ENCODE measurements at places on chromosomes 2 and 18. TPM values are rescaled to one million over a fixed set of nuclear protein-coding genes. Genes with fewer than 3 reads are reported as not detected.

The XIRP2 gene
- total RNA-seq = 1.9 TPM

The TYMS gene
- total RNA-seq = 47.8 TPM

DNA sequence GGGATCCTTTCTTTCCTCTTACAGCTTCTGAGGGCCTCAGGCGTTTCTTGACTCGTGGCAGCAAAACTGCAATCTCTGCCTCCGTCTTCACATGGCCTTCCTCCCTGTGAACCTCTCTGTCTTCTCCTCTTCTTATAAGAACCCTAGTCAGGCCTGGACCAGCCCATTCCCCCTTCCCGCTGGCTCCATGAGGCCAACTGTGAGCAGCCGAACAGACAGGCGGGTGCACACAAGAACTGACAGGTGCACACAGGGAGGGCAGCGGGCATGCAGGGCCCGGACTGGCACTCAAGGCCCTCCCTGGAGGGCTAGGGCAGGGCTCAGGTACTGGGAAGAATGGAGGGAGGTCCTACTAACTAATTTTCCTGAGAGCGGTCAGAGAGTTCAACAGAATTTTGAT lies 92.4 kb upstream of the DAPL1 start:
- DNase-seq = no peak

- no peak for DNase-seq
Observed at GRCh38 chr2:217995731-217996231, 7.0 kb downstream of the TNS1 start.

DNA sequence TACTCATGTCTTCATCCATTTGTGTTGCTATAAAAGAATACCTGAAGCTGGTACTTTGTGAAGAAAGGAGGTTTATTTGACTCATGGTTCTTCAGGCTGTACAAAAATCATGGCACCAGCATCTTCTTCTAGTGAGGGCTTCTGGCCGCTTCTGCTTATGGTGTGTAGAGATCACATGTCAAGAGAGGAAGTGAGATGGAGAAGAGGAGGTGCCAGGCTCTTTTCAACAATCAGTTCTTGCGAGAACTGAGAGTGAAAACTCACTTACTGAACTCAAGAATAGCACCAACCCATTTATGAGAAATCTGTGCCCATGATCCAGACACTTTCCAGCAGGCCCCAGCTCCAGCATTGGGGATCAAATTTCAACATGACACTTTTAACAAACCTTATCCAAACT lies 30.0 kb upstream of the BARD1 start:
- DNase-seq = no peak

DNA sequence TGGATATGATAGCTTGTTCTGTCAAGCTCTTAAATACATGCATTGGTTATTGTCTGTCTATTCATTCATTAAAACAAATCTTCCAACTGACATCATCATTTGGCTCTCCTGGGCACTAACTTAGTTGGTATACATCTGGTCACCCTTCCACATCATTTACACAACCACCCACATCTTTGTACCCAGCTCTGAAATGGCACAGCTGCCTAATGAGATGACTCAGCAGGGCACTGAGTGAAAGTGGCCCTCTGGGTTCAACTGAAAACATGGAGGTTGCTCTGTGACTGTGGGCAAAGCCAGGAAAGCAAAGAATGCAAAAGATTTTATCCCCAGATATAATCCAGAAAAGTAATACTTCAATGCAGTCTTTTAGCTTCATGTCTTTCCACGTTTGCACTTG lies 234.0 kb upstream of the MAP2 start:
- DNase-seq = no peak

GRCh38 chr2:35510636-35511035 lies 844.9 kb upstream of the CRIM1 start:
- DNase-seq = peak; percentile 68

DNA sequence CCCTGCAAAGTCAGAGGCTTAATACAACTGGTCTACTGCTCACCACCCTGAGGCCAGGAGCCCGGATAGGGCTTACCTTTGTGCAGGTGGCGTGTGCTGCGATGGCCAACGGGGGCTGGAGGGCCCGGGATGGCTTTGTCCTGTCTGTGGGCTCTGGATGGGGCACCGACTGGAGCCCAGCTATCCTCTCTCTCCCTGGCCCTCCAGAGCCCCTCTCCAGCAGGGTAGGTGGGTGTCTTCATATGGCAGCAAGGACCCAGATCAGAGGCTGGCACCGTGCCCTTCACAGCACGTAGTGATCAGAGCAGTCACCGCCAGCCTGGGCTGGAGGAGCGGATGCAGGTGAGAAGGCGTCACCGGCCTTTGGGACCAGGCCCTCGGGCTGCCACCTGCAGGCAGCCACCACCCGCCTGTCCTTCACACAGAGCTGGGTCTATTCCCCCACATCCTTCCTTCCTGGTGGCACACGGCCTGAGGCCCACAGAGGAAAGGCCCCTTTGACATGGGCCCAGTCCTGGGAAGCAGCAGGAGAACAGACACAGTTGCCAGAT lies 232.1 kb downstream of the EIPR1 start:
- no peak for DNase-seq

GRCh38 chr18:48813833-48814489 lies 136.8 kb downstream of the SMAD7 start:
- DNase-seq = no peak

DNA sequence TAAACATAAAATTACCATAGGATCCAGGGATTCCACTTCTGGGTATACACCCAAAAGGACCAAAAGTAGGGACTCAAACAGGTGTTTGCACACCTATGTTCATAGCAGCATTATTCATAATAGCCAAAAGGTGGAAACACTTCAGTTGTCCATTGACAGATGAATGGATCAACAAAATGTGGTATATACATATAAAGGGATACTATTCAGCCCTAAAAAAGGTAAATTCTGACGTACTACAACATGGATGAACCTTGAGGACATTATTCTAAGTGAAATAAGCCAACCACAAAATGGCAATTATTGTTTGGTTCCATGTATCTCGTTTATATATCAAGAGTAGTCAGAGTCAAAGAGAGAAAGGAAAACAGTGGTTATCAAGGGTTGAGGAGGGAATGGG lies 128.1 kb downstream of the MTCL1 start:
- DNase-seq = no peak

GRCh38 chr18:10094154-10094553 lies 180.3 kb downstream of the VAPA start:
- DNase-seq = peak; percentile 18

DNA sequence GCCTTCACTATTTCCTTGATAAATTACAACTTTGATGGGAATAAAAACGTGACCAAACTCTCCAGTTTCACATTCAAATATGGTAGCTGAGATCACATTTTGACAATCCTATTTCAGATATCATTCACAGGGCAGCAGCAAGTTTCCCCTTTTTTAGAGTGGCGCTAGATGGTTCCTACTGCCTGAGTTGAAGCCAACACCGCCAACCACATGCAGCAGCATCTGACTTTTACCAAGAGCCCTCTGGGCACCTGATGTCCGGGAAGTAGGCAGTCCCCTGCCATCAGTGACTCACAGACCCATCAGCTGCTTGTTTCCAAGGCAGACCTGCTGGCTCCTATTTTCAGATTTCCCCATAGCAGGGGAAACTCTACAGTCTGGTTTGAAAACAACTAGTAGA lies 4.0 kb upstream of the MREG start:
- peak; percentile 94 for DNase-seq

DNA sequence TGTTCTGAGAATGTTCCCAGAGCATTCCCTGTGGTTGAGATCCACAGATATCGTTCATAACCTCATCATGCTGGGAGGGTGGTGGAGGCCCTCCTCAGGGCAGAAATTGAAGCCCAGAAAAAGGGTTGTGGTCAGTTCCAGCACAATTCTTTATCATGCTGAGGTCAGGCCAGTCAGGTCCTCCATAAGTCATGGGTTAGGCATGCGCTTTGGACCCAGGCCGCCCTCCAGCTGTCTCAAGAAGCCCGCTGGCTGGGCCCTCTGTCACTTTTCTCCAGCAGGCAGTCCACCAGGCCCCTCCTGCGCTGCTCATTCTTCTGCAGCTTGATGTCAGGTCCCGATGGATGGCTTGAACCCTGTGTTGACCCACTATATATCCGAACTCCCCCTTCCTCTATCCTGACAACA lies 151.1 kb upstream of the NT5C1B start:
- peak; percentile 40 for DNase-seq

- no peak for DNase-seq
Observed at GRCh38 chr2:38718601-38719000, 32.6 kb downstream of the SRSF7 start.

- DNase-seq = no peak
Observed at GRCh38 chr2:232463701-232464543, 8.0 kb downstream of the ALPI start.

DNA sequence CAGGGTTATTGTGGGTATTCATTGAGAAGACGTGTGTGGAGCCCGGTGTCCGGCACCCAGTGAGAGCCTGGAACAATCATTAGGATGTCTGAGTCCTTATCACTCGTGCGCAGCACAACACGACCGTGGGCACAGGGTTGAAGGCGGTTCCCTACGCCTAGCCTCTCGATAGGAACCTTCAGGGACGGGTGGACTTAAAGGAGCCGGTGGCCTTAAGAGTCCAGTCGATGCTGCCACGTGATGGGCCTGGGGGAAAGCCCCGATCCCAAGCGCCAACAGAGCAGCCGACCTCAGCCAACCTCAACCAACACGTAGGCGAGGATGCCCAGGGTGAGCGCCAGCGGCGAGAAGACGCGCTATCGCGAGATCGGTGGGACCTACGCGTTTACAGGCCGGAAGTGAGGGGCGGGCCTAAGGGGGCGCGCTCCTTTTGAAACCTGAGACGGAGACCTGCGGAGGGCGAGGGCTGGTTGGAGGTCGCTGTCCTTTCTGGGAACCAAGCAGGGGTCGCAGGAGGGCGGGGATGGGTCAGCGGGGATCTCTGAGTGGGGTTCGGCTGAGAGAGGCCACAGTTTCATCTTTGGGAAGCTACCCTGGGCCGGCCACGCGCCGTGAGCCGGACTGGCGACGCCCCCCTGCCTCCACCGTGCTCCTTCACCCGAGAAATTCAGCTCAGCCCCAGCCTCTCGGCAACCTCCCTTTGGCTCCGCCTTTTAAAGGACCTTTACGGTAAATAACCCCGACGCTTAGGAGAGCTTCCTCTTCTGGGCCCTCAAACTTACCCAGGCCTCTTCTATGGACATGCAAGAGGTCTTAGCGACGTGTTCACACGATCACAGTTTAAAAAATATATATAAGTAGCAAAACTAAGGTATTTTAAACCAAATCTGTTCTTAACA lies 28.3 kb downstream of the WNT10A start:
- peak; percentile 87 for DNase-seq

DNA sequence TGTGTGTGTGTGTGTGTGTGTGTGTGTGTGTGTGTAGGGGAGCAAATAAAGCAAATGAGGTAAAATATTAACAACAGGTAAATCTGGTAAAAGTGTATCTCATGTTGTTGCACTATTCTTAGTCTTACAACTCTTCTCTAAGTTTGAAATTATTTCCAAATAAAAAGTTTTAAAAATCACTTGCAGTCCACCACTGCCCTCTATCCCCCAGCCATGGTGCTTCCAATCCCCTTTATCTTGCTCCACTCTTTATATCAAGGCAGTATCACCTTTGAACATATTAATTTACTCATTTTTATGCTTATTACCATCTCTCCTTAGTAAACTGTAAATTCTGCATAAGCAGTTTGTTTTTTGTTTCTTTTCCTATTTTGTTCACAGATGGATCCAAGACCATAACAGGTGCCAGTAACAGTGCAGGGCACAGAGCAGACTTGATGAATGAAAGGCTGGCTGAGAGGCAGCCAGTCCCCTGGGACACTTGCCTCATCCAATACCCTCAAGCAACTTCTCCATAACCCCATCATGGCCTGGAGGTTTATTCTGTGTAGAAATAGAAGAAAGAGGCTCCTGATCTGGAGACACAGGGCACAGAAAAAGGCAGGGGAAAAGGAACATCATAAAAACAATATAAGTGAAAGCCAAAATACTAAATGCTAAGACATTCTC lies 67.6 kb downstream of the LDAH start:
- DNase-seq = no peak
